SW 1271 (cell line): ENCODE measurements at places on chromosomes 4 and X.

DNA sequence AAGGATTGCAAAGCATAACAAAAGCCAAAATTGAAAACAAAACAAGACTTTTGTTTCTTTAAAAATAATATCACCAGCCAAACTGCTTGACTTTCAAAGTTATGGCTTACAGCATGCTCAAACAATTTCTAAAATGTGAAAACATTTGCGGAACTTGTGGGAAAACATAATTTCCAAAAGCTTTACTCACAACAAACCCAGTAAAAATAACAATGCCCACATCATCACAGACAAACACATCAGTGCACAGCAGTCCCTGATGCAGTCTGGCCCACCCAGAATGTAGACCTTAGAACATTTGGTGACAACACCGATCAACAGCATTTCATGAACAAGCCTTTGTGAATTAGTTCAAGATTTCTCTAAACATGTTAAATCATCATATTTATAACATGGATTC lies 98.9 kb downstream of the ARHGAP6 start:
- no peak for DNase-seq

- no peak for DNase-seq
Measured at GRCh38 chr4:115152081-115152480, 38.7 kb upstream of the NDST4 start.

GRCh38 chr4:55733932-55734331 lies 85.7 kb upstream of the EXOC1L start:
- no peak for DNase-seq

DNA sequence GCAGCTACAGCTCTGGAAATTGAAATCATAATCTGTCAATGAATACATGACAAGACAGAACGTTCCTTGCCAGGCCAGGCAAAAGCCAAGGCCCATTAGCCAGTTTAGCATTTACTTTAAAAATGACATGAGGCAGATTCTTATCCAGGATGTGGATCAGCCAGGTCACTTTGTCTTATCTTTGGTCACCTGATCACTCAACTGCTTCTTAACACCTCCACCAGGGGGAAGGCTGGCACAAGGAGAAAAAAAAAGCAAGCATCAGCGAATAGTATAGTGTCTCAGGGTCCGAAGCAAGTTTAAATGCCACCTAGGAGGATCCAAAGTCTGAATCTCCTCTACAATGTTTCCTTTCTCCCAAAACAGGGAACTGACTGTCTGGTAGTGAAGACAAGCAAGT lies 18.8 kb downstream of the ATP1B4 start:
- no peak for DNase-seq

DNA sequence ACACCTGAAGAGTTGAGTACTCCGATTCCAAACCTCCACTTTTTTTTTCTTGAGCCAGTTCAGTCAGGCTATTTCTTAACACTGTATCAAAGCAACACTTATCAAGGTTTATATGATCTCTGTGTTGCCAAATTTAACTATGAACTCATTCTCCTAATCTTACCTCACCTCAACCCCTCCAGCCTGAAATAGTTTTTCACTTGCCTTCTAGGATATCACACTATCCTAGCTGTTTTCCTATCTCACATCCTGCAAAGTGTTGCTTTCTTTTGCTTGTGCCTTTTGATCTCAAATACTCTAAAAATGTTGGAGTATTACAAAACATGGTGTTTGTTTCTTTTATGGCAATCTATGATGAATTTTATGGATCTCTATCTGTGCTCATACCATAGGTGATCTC lies 415.0 kb downstream of the CFAP47 start:
- no peak for DNase-seq

DNA sequence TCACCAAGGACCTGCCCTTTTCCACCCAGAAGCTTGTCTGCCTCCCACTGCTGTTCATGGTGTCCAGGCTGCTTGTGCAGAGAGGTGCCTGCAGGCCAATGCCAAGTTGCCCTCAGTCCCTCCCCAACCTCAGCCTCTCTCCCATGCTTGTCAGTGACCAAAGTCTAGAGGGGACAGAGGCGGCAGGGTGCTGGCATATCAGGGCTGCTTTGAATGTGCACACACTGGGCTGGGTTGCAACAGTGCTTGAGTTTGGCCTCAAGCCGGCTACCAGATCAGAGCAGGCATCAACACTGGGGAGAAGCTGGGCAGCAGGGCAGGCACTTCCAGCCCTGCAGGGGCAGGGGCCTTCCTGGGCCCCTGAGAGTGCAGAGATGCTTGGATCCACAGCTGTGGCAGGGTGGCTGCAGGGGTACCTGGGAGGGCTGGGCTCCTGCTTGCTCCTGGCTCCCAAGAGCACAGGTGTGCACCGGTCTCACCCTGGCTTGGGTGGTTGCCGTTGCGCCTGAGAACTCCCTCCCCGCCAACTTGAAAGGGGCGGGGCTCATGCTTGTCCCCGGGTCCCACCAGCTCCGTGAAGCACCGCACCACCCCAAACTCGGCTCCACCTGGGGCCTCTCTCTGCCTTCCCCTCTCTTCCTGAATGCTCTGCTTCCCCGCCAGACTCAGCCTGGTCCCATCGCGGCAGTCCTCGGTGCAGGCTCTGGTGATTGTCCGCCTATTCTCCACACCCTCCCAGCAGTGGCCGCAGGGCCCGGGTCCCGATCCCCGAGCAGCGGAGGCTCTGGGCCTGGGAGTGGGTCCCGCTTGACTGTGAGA lies 1681.9 kb upstream of the ADGRL3 start:
- DNase-seq: no peak

DNA sequence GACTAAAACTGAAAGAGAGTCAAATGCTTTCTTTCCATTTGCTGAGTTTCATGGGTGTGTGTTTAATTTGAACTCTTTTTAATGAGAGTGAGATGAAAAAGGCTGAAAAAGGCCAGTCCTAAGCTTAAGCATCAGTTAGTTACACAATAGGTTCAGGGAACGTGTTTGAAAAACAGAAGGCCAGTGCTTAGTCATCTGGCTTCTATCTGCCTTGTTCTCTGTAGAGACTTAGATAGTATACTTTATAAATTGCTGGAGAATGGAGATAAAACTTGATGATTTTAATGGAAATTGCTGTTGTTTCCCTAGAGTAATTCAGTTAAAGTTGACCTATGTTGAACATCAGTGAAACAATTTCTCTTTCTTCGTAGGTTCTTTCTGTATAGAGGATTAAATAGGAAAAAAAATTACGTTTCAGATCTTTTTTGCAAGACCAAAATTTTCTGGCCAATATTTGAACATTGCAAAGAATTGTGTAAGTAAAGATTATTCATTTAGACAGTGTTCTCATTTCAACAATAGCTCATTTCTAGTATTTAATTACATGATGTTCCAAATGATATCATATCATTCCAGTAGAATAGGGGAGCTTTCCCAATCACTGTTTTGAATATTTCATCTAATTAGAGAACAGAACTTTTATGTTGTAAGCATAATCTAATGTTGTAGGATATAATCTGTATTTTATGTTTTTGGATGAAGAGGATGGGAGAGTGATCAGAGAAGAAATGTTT lies 1088.8 kb downstream of the ADGRL3 start:
- no peak for DNase-seq

DNA sequence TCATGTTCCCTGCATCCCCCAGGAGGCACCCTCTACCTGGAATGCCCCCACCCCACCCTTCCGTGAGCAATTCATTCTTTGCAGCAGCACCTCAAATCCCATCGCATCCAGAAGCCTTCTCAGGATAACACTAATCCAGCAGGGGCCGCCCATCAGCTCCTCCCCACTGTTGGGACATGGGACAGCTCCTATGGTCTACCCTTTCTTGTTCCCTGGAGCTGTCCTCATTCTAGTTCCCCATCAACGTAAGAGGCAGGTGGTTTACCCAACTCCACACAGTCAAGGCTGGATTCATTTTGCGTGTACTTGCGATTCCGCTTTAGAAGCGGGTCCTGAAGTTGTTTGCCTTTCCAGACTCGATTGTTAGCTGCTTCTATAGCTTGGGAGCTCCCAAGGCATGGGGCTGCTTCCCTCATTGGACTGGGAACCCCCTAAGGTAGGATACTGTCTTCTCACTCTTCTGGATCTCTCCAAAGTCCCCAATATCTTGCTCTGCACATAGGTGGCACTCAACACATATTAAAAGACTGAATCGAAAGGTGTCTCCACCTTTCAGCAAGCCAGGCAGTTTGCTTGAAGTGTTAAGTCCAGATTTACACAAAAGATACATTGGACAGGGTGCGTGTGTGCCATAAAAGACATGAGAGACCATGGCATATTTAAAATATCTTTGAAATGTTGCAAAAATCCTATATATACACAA lies 942 bp upstream of the APLN start:
- no peak for DNase-seq

- no peak for DNase-seq
Measured at GRCh38 chr4:154643493-154643892, 31.0 kb upstream of the FGG start.

GRCh38 chrX:108712886-108713285 lies 23.5 kb downstream of the IRS4 start:
- no peak for DNase-seq

- DNase-seq: peak; percentile 38
Measured at GRCh38 chr4:163679189-163679588, 184.7 kb downstream of the TMA16 start.

DNA sequence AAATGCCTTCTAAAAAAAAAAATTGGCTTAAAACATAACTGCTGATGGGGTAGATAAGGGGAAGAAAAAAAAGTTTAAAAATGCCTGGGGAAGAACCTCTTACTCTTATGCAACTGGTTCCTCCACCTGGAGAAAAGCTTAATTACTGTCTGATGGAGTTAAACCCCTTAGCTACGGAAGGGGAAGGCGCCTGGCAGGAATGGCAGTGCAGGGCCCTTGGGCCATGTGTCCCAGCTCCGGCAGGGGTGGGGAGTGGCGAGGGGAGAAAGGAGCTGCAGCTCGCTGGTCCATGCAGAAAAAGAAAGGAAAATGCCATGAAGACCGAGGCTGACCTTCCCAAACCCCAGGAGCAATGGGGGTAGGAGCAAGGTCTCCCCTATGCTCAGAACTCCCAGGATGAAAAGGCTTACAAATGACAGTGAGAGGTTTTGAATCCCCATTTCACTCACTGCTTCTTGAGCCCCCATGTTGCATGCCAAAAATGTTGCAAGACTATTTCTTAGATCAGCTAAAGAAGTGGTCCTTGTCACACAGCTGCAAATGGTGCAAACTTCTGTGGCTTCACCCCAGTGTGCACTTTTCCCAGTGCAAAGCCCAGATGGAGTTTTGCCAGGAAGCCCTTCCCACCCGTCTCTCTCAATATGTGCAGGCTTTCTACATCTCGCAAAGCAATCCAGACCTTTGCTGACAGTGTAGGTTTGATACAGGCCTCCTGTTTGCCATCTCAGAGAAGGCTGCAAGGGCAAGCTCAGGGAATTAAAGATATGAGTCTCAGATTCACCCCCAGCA lies 204.8 kb upstream of the CT83 start:
- DNase-seq: no peak

- no peak for DNase-seq
Measured at GRCh38 chr4:83221897-83222441, 62.6 kb downstream of the COQ2 start.

DNA sequence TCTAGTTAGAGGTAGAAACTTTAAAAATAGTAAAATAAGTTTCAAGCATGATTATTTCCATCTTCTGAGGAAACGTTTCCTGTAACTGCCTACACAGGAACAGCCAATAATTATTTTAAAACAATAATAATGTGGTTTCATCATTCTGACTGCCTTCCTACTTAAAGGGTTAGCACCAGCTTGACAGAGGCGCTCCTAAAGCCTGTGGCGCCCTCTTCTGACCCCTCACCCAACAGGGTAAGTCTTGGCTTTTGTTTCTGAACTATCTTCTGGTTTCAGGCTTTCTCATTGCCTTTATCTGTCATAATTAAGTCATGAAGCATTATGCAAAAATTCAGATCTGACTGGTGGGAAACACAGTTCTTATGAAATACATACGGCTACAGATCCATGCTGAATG lies 96.7 kb downstream of the ITM2A start:
- no peak for DNase-seq

DNA sequence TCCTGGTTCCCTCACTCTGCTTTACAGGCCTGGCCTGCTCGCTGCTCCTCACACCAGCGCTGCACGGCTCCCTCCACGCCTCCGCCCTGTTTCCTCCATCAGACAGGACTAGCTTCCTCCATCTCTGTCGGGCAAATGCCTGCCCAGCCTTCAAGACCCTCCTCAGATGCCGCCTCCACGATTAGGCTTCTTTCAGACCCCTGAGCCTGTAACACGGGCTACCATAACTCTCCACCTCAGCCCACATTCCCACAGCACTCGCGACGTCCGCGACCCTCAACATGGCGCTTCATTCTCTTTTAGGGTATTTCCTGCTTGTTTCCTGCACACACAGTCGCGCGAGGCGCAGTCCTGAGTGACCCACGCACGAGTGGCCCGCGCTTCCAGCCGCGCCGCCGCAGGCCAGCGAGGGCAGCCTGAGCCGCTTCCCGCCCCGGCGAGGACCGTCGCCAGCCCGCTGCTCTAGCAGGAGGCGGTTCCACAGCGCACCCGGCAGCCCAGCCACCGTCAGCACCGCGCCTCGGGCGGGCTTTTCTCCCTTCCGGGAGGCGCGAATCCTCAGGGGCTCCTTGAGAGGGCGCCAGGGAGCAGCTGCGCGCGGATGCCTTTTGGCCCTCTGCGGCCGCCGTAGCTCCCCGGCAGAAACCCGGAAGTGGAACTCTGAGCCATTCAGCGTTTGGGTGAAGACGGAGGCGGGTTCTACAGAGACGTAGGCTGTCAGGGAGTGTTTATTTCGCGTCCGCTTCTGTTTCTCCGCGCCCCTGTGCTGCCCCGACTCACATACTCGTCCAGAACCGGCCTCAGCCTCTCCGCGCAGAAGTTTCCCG lies at the start of gene FRG1:
TSS of gene FRG1 (plus strand) at position 695 of the 827 bp plus-strand sequence. CDS start 138 bp downstream, outside the sequence.
- no peak for DNase-seq

GRCh38 chr4:170248576-170248975 lies 158.8 kb upstream of the AADAT start:
- no peak for DNase-seq

- no peak for DNase-seq
Measured at GRCh38 chr4:121794505-121795188, 6.5 kb upstream of the EXOSC9 start.

- no peak for DNase-seq
Measured at GRCh38 chr4:163167333-163167626, 590 bp upstream of the NAF1 start.

GRCh38 chrX:96181605-96182004 lies 503.0 kb upstream of the DIAPH2 start:
- DNase-seq: no peak

DNA sequence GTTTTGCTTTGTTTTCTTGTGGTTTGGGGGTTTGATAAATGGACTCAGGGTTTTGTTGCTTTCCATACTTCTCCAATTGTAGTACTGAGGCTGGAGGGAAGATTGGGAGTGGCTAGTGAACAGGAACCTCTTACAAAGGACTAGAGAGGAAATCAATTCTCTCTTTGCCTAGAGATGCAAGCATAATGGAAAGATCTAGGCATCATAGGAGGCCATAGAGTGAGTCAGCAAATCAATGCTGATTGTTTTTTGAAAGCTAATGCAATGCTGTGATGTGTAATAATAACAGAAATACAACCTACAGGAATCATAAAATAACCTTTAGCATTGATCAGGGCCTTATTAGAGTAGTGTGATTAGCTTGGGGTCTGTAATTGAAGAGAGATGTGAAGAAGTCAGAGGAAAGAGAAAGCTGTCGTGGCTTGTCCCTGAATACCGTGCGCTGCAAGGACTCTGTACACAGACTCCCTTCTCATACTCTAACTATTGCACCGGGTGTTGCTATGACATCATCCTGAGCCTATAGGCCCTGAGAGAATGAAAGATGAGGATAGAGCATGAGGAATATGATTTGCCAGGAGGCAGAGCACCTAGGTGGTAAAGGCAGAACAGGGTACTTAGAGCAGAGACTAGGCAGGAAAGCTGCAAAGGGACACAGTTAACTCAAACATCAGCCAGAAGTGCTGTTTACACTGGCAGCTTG lies 29.3 kb upstream of the GPR101 start:
- no peak for DNase-seq

GRCh38 chr4:99054428-99054994 lies 34.1 kb downstream of the ADH5 start:
- no peak for DNase-seq

- no peak for DNase-seq
Measured at GRCh38 chrX:14529290-14529989, at the start of gene GLRA2. Gene GLRA2, plus strand, starts transcription at chrX:14529536. Its CDS starts 522 bp downstream, at chrX:14530058.
